Activated B cell treated with CpG ODN at 0.5 μM for 24 hours (primary cell): ENCODE measurements at places on chromosomes 5 and 9. TPM values are rescaled to one million over a fixed set of nuclear protein-coding genes. Genes with fewer than 3 reads are reported as not detected.

The TAF11L6 gene
- total RNA-seq, result not detected in 2 replicates

DNA sequence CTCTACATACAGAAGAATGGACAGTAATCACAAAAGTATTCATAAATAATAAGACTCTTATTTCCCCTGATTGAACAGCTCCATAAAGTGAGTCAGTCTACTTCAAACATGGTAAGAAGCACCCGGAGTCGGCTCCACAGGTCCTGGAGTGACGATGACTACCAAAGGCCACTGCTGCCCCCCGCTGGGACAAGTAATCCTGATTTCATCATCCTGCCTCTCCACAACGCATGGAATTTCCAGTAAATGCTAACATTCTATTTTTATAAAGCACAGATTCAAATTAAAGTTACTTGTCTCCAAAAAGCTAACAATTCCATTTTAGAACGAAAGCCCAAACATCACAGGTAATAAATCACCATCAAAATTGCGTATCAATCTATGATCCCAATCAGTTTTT, 16.2 kb downstream of the ATPSCKMT start:
- H3K36me3 ChIP-seq, result peaks cover 47% of the 10 kb centered on the region
- no peaks in the 10 kb centered on the region for H3K4me1 ChIP-seq
- H3K27me3 ChIP-seq, result no peaks in the 10 kb centered on the region
- H3K4me3 ChIP-seq, result no peak overlapping the region
- no peak overlapping the region for H3K27ac ChIP-seq
- no peak for DNase-seq

DNA sequence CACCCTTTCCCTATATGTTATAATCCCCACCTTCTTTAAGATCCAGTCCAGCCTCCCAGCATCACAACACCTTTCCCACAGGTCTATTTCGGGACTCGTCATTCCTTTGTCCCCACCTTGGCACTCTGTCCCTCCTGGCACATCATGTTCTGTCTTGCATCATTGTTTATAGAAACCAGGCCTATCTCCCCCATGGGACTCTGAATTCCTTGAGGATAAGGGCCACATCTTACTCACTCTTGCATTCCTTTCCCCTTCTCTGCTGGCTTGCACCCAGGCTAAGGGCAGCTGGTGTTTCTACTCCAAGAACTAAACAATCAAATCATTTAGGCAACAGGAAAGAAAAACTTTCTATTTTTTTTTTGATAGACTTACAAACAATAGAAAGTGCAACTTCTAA, 205.7 kb downstream of the AGTPBP1 start:
- no peaks in the 10 kb centered on the region for H3K4me1 ChIP-seq
- no peaks in the 10 kb centered on the region for H3K27me3 ChIP-seq
- H3K36me3 ChIP-seq, result no peaks in the 10 kb centered on the region

GRCh38 chr9:98856982-98857381, 49.5 kb downstream of the GALNT12 start:
- no peak for DNase-seq
- no peaks in the 10 kb centered on the region for H3K4me1 ChIP-seq
- no peaks in the 10 kb centered on the region for H3K36me3 ChIP-seq
- no peak overlapping the region for H3K27ac ChIP-seq
- H3K4me3 ChIP-seq, result no peak overlapping the region

- no peak overlapping the region for H3K4me3 ChIP-seq
- H3K36me3 ChIP-seq, result no peaks in the 10 kb centered on the region
- H3K4me1 ChIP-seq, result no peaks in the 10 kb centered on the region
- no peaks in the 10 kb centered on the region for H3K27me3 ChIP-seq
Measured at GRCh38 chr9:12903316-12903715, 128.5 kb downstream of the LURAP1L start.

The SV2C gene
- total RNA-seq, result not detected in 2 replicates
